ENCODE measurements at places on chromosomes 3 and 15.

- DNase-seq, result no peak
These were observed 15.0 kb upstream of the CCDC39 start for GRCh38 chr3:180694321-180694720.

DNA sequence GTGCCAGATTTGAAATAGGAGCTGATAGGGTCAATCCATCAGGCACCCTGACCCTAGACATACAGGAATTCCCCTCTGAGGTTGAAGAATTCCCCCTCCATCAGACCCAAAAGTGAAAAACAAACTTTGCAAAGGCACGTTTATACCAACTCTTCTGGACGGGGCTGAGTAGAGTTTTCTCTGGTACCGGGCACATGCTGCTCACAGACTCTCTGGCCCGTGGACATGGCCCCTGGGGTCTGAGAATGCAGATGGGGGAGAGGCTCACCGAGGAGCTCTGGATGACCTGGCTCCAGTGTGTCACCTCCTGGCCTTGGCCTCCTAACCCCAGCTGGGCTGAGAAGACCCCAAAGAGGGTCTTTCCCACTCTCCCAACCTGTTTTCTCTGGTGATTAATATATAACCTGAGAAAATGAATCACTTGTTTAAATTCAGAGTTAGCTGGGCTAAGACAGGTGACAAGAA lies 11.2 kb upstream of the LIPC start:
- no peak for DNase-seq

DNA sequence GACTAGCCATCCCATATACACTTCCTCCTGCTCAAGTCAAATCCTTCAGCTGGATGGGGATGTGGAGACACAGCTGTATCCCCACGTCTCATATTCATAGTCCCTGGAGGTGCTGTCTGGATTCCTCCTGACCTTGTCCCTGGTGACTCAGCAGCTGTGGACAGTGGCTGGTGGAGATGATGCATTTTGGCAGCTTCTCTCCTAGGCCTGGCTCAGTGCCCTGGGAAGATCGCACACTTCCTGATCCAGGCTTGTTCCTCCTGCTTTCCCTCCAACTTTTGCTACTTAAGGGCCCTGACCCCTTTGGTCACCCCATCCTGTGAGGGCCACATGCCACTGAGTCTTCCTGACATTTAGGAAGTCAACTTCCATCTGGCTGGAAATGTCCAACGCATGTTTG lies 44.4 kb downstream of the ADAMTSL3 start:
- DNase-seq, result no peak

- peak; percentile 13 for DNase-seq
These were observed 121.0 kb downstream of the PDZRN3 start for GRCh38 chr3:73503781-73504180.

DNA sequence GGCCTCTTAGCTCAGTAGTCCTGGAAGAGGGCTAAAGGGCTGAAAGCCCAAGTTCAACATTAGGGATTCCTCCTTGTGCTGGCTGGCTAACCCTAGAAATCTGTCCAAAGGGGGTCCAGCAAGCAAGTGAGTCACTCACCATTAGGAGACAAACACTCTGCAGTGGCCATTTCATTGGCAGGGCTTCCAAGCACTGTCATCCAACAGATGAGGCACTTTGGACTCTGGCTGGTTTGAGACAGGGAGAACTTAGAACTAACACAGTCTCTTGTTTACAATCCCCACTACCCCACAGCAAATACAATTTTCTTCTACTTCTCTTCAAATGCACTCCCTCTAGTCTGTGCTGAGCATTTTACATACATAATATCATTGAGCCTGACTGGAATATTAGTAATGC lies 10.1 kb upstream of the WNT5A start:
- DNase-seq, result no peak

- no peak for DNase-seq
These were observed 71.4 kb downstream of the EXOG start for GRCh38 chr3:38567498-38567897.

DNA sequence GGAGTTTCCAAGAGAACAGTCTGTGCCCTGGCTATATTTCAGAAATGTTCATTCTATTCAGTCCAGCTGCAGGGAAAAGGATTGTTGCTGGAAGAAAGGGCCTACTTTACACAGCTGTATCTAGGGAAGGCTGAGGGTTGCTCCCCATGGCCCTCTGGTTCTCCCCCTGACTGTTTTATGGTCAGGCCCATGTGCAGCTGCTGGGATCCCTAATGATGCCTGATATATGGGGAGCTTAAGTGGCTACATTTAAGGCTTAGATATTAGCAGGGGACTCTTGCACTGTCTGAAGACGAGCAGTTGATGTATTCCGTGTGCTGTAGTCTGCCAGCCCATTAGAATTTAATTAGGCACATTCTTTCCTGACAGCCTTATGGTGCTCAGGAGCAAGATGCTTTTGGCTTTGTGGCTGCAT lies 72.0 kb downstream of the FAM43A start:
- DNase-seq, result no peak

DNA sequence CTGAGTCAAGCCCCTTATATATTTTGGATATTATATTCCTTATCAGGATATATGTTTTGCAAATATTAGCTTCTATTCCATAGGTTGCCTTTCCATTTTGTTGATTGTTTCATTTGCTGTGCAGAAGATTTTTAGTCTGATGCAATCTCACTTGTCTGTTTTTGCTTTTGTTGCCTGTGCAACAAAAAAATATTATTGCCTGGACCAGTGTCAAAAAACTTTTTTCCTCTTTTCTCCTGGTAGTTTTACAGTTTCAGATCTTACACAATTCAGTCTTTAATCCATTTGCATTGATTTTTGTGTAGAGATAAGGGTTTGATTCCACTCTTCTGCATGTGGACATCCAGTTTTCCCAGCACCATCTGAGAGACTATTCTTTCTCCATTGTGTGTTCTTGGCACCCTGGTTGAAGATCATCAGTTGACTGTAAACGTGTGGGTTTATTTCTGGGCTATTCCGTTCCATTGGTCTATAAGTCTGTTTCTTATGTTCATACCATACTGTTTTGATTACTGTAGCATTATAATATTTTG lies 228.9 kb upstream of the NR2E3 start:
- DNase-seq, result no peak

- no peak for DNase-seq
These were observed 62.0 kb upstream of the BCL6 start for GRCh38 chr3:187807086-187807862.

DNA sequence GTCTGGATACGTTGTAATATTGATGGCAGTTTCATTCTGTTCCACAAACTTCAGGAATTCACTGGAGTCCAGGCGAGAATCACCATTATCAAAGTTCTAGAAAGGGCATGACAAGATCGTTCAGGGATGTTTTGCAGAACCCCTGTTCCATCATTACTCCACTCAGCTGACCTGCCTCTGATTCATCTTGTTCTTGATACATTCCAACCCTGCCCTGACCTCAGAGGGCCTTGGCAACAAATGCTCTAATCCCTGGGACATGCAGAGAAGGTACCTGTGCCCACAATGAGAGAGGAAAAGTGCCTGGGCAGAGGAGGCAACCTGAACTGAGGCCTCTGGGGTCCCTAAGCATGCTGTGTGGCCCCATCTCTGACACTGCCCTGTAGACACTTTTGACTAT lies 45.9 kb downstream of the FSTL1 start:
- no peak for DNase-seq

DNA sequence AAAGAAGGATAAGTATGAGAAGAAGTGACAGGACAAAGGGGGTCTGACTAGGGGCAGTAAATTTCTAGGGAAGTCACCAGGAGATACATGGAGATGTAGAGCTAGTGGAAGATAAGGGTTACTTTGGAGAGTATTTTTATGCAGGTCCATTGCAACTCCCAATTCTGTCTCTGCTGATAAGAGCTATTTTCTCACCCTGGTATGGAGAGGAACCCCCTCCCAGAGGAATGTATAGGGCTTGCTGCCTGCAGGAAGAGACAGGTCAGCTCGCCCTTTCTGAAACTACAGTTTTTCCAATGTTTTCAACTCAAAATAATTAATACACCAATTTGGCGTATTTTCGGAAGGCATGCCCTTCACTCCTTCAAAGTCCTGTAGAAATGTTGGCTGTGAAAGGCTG lies 11.4 kb upstream of the CORO2B start:
- DNase-seq, result no peak

DNA sequence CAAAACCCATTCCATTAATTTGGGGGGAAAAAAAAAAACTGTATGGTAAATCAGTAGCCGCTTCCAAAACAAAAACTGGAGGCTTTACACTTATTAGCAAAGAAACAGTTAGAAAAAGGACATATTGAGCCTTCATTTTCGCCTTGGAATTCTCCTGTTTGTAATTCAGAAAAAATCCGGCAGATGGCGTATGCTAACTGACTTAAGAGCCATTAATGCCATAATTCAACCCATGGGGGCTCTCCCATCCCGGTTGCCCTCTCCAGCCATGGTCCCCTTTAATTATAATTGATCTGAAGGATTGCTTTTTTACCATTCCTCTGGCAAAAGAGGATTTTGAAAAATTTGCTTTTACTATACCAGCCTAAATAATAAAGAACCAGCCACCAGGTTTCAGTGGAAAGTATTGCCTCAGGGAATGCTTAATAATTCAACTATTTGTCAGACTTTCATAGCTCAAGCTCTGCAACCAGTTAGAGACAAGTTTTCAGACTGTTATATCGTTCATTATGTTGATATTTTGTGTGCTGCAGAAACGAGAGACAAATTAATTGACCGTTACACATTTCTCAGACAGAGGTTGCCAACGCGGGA lies 9.4 kb upstream of the RPL24 start:
- no peak for DNase-seq

DNA sequence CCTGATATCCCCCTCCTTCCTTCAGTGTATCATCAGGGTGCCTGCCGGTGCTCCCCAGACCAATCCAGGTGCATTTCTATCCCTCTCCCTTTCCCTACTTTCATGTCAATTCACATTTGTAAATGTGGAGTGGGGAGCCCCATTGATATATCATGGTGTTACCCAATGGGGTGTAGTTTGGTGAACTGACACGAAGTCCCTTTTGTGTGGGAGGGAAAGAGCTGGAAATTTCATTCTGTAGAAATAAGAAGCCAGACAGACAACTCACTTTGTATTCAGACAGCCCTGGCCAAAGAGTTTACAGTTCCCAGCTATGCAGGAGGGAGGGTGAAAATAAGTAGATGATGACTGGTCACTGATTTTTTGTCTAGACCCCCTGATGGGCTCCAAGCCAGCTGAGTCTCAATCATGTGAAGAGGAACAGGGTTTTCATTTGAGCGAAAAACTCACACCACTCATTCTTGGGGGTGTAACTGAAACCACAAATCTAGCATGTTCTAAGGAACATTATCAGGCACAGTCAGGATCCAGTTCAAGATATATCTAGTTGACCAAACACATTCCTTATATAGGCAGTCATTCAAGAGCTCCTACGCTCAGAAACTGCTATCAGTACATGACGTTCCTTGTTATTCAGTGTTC lies 58.9 kb downstream of the LMCD1 start:
- no peak for DNase-seq

- no peak for DNase-seq
These were observed 19.8 kb downstream of the HMG20A start for GRCh38 chr15:77440378-77440999.

DNA sequence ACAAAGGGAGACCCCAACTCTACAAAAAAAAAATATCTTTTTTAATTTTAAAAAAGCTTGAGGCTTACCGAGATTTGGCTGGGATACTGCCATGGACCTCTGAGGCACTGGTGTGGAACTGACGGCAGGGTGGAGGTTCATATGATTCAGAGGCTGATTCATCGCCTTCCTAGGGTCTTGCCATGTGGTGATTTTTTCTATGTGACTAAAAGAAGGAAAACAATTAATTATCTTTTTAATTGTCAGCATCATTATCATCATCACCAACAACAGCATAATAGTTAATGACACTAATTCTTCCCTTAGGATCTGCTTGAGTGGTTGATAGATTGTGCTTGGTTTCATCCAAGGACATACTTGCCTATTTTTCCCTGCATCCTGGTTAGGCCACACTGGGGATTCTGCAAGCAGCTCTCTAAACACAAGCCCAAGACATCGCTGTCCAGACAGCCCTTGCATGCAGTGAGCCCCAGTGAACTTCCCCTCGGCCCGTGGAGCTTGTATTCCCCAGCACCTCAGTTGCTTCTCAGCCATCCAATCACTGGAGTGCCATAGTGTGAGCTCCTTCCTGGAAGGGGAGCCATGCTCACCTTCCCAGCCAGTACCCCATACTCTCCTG lies 84.9 kb downstream of the WWTR1 start:
- no peak for DNase-seq

DNA sequence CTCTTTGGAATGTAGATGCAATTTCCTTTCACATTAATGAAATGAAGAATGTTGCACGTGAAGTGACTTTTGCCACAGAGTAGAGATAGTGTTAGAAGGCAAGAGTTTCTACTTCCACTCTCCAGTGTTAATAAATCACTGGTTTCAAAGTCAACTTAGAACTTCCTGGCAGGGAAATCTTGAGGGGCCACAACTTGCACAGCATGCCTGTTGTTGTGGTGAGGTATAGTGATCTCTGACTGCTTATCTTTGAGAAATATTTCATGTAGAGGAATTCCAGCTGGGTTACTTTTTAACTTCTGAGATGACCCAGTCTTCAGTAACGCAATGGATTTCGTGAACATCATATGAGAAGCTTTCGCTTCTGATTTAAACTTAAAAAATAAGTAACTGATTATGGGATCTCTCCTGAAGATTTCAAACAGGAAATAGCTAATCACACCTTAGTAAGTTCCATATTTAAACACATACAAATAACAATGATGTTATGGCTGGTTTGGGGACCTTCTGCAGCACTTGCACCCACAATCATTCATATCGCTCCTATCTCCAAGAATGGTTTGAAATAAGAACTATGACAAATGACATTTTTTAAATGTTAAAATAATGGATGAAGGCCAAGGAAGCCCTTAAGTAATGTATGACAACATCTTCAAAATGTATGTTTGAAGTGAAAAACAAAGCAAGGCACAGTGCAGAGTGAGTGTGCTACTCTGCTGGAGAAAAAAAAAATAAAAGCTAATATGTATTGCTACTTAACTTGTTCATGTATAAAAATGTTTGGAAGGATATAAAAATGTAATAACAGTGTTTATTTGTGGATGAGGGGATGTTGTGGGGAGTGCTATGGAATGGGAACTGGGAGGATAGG lies 726.5 kb upstream of the NECTIN3 start:
- no peak for DNase-seq

- no peak for DNase-seq
These were observed 22.9 kb downstream of the MBNL1 start for GRCh38 chr3:152291649-152292066.

DNA sequence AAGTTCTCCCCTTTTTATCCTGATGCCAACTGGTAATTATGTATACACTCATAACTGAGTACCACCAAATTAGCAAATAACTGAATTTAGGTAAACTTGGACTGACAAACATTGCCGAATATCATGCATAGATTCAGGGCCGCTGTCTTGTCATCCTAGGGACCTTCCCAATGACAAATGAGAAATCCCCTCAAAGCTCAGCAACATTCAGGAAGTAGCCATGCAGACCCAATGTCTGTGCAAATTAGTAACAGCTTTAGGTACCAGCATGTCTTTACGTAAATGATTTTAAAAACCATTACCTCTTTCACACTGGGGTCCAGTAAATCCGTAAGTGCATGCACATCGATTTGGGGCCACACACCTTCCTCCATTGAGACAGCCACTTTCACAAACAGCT lies 49.5 kb downstream of the FBN1 start:
- DNase-seq, result no peak
